ENCODE measurements at places on chromosomes 4 and X. TPM values are rescaled to one million over a fixed set of nuclear protein-coding genes. Genes with fewer than 3 reads are reported as not detected.

DNA sequence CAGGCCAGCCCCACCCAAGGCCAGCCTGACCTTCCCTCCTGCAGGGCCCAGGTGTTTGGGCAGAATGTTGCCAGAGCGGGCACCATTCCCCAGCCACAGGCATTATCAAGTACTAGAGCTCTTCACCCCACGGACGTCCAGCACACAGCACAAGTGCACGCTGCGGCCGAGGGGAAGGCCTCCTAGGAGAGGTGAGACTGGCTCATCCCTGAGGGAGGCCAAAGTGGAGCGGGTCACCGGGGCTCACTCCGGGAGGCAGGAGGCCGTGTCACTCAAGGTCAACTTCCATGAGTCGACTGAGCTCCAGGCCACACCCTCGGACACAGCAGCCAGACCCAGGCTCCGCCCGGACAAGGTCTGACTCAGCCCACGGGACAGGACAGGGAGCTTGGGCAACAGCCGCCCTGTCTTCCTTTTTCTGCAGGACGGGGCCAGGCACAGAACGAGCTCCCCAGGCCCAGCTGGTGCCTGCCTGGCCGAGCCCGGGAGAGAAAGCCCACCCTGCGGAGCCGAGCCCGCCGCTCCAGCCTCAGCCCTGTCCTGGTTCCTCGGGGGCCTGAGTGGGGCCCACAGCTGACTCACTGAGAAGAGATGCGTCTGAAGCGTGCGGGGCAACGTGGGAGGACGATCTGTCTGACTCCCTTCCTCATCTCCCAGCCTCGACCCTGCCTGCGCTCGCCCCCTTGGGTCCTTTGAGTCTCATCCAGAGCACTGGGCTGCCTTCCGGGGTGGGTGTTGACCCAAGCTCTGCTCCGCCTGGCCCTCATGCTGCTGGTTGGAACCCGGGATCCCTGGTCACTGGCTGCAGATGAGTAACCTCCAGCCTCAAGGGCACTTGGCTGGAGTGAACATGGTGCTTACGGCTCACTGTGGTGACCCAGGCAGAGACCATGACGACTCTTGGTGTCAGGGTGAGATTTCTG, 1.6 kb downstream of the SLC49A3 start:
- peak; percentile 95 for DNase-seq

DNA sequence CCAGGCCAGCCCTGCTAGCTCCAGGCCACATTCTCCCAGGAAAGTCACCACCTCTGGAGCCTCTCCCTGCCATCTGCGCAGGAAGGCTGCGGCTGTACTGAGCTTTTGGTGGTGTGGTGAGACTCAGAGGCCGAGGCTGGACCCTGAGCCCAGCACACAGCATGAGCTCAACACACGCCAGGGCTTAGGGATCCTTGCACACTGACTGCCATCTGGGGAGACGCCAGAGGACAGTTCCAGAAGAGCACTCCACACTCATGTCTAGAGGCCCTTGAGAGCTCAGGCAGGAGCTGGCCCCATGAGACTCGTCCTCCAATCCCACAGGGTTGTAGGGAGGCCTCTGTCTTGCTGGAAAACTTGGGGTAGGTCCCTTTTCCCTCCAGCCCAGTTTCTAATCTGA, 40.6 kb downstream of the ABLIM2 start:
- peak; percentile 55 for DNase-seq

- DNase-seq, result no peak
These were observed 1.4 kb upstream of the PHKA1 start for GRCh38 chrX:72715546-72715945.

GRCh38 chrX:144214651-144215050, 330.8 kb downstream of the UBE2NL start:
- DNase-seq, result no peak

Gene ADGRL3
- total RNA-seq, result 3.3 TPM

Gene STAP1
- not detected for total RNA-seq
